ENCODE measurements at places on chromosomes 12 and 14.

- H3K4me3 ChIP-seq = no peak overlapping the region
- no peak for DNase-seq
- H3K36me3 ChIP-seq = no peaks in the 10 kb centered on the region
- no peak overlapping the region for H3K27ac ChIP-seq
These were observed 147.8 kb upstream of the PLEKHA5 start for GRCh38 chr12:18981732-18982131.

GRCh38 chr14:50798048-50798421 lies 32.9 kb downstream of the NIN start:
- peaks cover 20% of the 10 kb centered on the region for H3K4me1 ChIP-seq
- H3K27ac ChIP-seq = no peak overlapping the region
- H3K27me3 ChIP-seq = no peaks in the 10 kb centered on the region
- no peak for DNase-seq
- H3K36me3 ChIP-seq = peaks cover 21% of the 10 kb centered on the region

DNA sequence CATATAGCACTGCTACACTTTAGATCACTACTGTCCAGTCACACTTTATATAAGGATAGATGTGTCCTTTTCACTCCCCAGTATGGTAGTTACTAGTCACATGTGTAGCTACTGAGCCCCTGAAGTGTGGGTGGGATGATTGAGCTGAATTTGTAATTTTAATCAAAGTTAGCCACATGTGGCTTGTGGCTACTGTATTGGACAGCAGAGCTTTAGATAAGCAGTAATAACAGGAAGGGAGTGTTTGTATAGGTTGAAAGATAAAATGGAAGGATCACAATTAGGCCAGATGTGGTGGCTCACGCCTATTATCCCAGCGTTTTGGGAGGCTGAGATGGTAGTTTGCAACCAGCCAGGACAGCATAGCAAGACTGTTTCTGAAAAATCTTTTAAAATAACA lies 23.5 kb downstream of the NAA30 start:
- H3K27ac ChIP-seq = no peak overlapping the region
- no peaks in the 10 kb centered on the region for H3K27me3 ChIP-seq
- H3K36me3 ChIP-seq = peaks cover 6% of the 10 kb centered on the region
- H3K4me1 ChIP-seq = no peaks in the 10 kb centered on the region
- DNase-seq = no peak

- no peaks in the 10 kb centered on the region for H3K27me3 ChIP-seq
- H3K36me3 ChIP-seq = no peaks in the 10 kb centered on the region
- no peak for DNase-seq
- peaks cover 29% of the 10 kb centered on the region for H3K4me1 ChIP-seq
- H3K27ac ChIP-seq = peak overlapping the region; percentile 59
These were observed 15.5 kb upstream of the IRF2BPL start for GRCh38 chr14:77043984-77044485.

- no peak overlapping the region for H3K27ac ChIP-seq
- H3K27me3 ChIP-seq = no peaks in the 10 kb centered on the region
- no peak overlapping the region for H3K4me3 ChIP-seq
These were observed 66.4 kb downstream of the PTPRR start for GRCh38 chr12:70854138-70854537.

- no peak overlapping the region for H3K27ac ChIP-seq
- no peaks in the 10 kb centered on the region for H3K36me3 ChIP-seq
- H3K4me1 ChIP-seq = no peaks in the 10 kb centered on the region
- H3K4me3 ChIP-seq = no peak overlapping the region
These were observed 98.9 kb upstream of the HMGA2 start for GRCh38 chr12:65725376-65725775.

DNA sequence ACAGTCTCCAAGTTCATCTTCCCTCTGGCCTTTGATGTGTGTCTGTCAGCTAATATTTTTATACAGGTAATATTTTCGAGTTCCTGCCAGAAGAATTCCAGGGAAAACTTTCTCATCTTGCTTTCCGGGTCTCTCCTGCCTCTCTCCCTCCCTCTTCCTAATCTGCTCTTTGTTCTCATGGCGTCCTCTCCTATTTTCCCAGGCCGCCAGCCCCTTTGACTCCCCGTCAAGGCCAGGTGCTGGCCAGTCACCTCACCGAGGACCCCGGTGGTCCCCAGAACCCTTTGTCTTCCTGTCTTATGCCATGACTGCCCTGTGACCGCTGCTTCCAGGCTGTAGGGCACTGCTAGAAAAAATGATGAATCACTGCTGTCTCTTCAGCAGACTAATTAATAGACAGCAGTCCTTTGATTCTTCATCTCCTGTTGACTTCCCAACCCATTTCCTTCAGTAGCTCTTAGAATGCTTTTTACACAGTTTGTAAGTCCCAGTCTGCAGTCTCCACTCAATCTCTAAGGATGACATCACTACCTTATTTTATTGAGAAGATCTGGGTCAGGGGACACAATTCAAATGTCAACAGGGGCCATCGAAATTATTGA lies 40.7 kb downstream of the PPFIBP1 start:
- H3K27ac ChIP-seq = no peak overlapping the region
- no peaks in the 10 kb centered on the region for H3K27me3 ChIP-seq
- H3K4me3 ChIP-seq = no peak overlapping the region

- DNase-seq = no peak
These were observed 203.9 kb upstream of the PPFIA2 start for GRCh38 chr12:81963026-81963425.

DNA sequence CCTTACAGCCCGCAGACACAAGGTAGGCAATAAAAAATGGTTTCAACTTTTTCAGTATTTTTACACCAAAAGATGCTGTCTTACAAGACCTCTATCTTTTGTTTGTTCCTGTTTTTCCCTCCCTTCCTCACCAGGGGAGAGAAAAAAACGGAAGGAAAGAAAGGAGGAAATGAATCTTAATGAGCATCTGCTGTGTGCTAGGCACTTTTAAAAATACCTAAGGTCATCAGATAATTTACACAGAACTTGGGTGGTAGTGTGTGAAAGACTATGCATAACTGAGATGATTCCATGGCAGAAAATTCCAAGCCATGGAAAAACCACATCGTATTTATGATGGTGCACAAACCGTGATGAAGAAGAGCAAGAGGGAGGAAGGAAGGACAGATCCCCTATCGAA lies 121.2 kb downstream of the DIP2B start:
- H3K4me3 ChIP-seq = no peak overlapping the region
- H3K36me3 ChIP-seq = peaks cover 31% of the 10 kb centered on the region
- H3K27me3 ChIP-seq = no peaks in the 10 kb centered on the region
- no peak for DNase-seq

DNA sequence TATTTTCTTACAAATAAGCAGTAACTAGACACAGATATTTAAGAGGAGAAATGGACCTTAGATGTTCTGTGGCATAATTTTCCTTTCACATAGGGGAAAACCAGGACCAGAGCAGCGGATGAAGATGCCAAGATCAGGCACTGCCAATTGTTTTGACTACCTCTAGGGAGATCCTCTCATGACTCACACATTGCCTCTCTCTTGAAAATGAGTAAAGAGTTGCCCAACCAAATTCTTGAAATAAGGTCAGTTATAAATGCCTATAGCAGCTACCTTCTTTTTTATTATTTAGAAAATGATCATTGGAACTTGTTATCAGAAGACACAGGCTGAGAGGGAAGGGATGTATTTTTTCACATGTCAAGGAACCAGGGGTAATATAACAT lies 263.4 kb upstream of the PLEKHG7 start:
- no peak overlapping the region for H3K4me3 ChIP-seq
- DNase-seq = no peak
- no peaks in the 10 kb centered on the region for H3K27me3 ChIP-seq
- H3K4me1 ChIP-seq = no peaks in the 10 kb centered on the region
- H3K27ac ChIP-seq = no peak overlapping the region

DNA sequence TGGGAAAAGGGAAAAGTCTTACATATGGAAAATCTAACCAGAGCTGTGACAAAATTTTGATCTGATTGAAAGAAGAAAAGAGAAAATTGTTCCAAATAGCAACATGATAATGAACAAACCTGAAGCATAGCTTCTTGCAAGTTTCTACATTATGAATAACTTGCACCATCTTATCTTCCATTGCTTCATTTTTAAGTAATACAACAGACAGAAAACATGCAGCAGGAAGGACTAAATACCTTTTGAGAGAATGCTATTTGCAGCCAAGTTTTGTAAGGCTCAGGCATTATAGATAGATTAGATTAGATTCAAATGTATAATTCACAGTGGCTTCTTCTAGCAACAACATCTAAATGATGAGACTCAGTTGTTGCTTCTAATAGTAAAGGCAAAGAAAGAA lies 441.4 kb downstream of the AEBP2 start:
- no peak overlapping the region for H3K4me3 ChIP-seq
- no peak for DNase-seq
- no peaks in the 10 kb centered on the region for H3K4me1 ChIP-seq
- no peaks in the 10 kb centered on the region for H3K36me3 ChIP-seq

DNA sequence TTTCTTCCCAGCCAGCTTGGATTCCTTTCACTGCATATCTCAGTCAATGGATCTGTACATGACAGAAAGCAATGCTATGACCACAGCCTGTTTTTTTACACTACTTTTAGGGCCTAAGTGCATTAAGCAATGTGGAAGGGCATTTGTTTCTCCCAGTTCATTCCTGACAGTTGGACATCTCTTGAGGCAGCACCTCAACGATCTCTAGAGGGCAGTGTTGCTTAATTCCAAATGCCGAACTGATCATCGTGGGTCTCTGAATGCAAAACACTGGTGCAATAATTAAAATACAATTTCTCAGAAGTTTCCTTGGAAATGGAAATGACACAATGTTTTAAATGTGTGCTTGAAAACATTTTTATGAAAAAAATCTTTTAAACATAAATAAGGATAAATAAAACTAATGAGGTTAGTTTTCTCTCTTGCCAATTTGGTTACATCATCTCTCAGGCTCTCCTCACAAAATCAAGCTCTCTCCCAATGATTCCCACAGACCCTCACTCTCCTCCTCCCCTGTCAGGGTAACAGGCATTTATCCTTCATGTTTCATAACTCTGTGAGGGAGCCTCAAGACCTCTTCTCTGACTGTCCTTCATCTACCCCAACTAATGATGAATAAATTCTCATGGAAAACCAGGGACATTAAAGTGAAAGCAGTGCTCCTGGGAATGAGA lies 192.4 kb upstream of the SLC16A7 start:
- no peaks in the 10 kb centered on the region for H3K27me3 ChIP-seq
- DNase-seq = no peak
- no peaks in the 10 kb centered on the region for H3K36me3 ChIP-seq

- no peak overlapping the region for H3K4me3 ChIP-seq
- no peak overlapping the region for H3K27ac ChIP-seq
- H3K36me3 ChIP-seq = no peaks in the 10 kb centered on the region
- DNase-seq = no peak
These were observed 10.7 kb downstream of the NKX2-1 start for GRCh38 chr14:36509069-36509917.

GRCh38 chr12:3662521-3662921 lies 90.4 kb downstream of the CRACR2A start:
- no peak for DNase-seq
- no peak overlapping the region for H3K4me3 ChIP-seq
- H3K4me1 ChIP-seq = no peaks in the 10 kb centered on the region
- H3K36me3 ChIP-seq = peaks cover 19% of the 10 kb centered on the region
- no peaks in the 10 kb centered on the region for H3K27me3 ChIP-seq

GRCh38 chr12:103257763-103258162 lies 238.0 kb downstream of the C12orf42 start:
- no peaks in the 10 kb centered on the region for H3K4me1 ChIP-seq
- H3K27me3 ChIP-seq = no peaks in the 10 kb centered on the region
- no peak for DNase-seq
- H3K27ac ChIP-seq = no peak overlapping the region
- H3K36me3 ChIP-seq = no peaks in the 10 kb centered on the region

GRCh38 chr14:105471297-105471821 lies 3.3 kb upstream of the CRIP2 start:
- H3K36me3 ChIP-seq = peaks cover 12% of the 10 kb centered on the region
- no peak for DNase-seq
- H3K4me3 ChIP-seq = no peak overlapping the region
- H3K27ac ChIP-seq = no peak overlapping the region

DNA sequence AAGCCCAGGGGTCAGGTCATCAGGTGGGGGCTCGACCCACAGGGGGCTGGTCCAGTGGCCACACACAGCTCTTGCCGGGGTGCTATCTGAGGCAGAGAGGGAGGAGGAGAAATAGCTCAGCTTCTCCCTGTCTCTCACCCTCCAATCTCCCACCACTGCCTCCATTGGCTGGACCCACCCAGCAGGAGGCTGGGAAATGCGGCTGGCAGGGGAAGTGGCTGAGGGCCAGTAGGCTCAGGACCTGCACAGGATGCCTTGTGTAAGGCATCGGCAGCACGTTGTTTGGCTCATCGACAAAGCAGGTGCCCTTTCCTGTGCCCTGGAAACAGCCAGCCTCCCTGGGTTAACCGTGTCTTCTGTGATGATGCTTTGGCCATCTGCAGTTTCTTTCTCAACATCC lies 58.8 kb upstream of the SLC24A4 start:
- H3K36me3 ChIP-seq = no peaks in the 10 kb centered on the region
- H3K27ac ChIP-seq = no peak overlapping the region
- no peak overlapping the region for H3K4me3 ChIP-seq
- H3K4me1 ChIP-seq = no peaks in the 10 kb centered on the region
- no peaks in the 10 kb centered on the region for H3K27me3 ChIP-seq

- H3K4me1 ChIP-seq = no peaks in the 10 kb centered on the region
- DNase-seq = no peak
- no peak overlapping the region for H3K27ac ChIP-seq
- H3K36me3 ChIP-seq = no peaks in the 10 kb centered on the region
These were observed 1.5 kb upstream of the CLEC12A start for GRCh38 chr12:9969673-9970072.

- DNase-seq = no peak
- H3K36me3 ChIP-seq = no peaks in the 10 kb centered on the region
These were observed 5.6 kb downstream of the HIP1R start for GRCh38 chr12:122840580-122841513.

DNA sequence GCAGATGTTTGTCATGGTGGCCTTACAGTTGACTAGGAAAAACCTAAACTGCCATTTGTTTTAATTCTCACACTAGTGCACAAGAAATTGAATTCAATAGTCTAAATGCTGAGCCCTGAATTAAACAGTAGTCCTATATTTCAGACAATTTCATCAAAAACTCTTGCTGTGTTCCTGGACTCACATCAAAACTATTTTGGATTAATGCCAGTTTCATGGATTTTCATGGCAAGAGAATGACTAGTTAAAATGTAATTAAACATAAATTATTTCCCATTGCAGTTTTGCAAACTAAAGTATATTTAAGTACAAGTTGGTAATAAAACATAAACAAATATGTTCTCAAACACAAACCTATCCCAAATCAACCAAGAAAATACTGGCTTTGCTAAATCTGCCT lies 468.0 kb upstream of the PRICKLE1 start:
- no peak overlapping the region for H3K27ac ChIP-seq
- DNase-seq = no peak
- H3K4me1 ChIP-seq = no peaks in the 10 kb centered on the region
- no peak overlapping the region for H3K4me3 ChIP-seq
- no peaks in the 10 kb centered on the region for H3K36me3 ChIP-seq
- H3K27me3 ChIP-seq = no peaks in the 10 kb centered on the region

- no peaks in the 10 kb centered on the region for H3K4me1 ChIP-seq
- no peaks in the 10 kb centered on the region for H3K36me3 ChIP-seq
- H3K27ac ChIP-seq = no peak overlapping the region
- H3K27me3 ChIP-seq = no peaks in the 10 kb centered on the region
These were observed 108.2 kb downstream of the STXBP6 start for GRCh38 chr14:24941719-24942118.

All from T-cell (primary cell).